Activated CD8-positive, alpha-beta memory T cell treated with anti-CD3 and anti-CD28 coated beads for 24 hours (primary cell): ENCODE measurements at places on chromosomes 1 and 21.

GRCh38 chr1:181392613-181393220 lies 90.6 kb upstream of the CACNA1E start:
- no peak for DNase-seq

DNA sequence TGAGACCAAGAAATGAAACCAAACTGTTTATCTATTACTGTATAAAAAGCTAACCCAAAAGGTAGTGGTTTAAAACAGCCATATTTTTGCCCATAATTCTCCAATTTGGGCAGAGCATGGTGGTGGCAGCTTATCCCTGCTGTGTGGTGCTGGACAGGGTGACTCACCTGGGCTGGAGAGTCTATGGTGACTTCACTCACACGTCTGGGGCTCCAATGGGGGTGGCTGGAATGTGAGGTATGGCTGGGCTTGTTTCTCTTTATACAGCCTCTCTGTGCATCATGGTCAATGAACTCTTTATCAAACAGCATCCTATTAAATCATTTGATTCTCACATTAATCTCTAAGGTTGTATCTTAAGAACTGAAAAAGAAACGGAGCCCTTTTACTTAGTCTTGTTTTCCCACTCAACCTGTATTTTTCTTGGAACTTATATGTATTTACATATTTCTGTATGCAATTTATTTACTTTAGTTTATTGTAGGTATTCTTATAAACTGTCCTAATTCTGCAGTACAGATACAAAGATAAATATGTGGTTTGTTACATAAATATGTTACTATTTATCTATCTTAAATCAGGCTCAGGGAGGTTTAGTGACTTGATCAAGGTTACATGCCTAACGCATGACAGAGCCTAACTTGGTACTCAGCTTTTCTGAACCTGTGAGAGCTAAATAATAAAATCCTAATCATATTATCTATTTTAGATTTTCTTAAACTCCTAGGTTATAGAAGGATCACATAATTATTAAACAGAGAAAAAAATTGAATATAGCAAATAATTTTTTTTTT lies 37.5 kb upstream of the WLS start:
- DNase-seq = no peak

DNA sequence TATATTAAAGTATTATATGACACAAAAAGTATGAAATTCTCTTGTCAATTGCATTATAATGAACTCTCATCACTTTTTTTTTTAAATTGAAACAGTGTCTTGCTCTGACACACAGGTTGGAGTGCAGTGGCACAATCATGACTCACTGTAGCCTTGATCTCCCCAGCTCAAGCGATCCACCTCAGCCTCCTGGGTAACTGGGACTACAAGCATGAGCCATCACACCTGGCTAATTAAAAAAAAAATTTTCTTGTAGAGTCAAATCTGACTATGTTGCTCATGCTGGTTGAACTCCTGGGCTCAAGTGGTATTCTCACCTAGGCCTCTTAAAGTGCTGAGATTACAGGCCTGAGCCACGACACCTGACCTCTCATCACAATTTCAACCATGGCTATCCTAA lies 259.3 kb downstream of the S1PR1 start:
- no peak for DNase-seq

DNA sequence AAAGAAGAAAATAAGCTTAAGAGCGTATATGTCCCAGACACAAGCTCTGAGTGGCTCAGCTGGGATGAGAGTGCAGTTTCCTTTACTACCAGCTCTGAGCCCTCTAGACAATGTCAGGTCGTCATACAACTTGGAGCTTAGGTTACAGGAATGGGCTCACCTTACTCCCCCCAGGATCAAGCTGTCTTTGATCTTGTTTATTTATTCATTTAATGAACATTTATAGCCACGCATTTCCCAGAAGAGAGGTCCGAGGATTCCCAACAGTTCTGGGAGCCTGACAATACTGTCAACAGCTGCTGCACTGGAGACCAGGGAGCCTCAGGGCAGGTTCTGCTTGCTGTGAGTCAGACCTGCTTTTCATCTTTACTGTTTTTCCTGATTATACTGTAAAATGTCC lies 378.9 kb downstream of the PLPP3 start:
- DNase-seq = no peak
